ENCODE measurements at places on chromosomes 16 and 17.

DNA sequence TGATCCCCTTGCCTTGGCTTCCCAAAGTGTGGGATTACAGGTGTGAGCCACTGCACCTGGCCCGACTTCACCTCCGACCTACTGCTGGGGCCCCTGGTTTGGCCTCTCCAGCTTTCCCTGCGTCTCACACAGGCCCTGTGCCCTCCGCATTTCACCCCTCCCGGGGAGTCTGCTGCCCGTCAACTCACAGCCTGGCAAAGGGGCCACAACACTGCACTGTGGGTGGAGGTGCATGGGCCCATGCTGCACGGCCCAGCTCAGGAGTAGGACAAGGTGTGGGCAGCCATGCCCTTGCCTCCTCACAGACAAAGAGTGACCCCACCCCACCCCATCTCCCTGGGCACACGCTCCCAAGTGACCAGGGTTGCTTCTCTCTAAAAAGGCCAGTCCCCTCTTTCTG is 12.6 kb upstream of the TBX2 start:
- DNase-seq, result no peak

DNA sequence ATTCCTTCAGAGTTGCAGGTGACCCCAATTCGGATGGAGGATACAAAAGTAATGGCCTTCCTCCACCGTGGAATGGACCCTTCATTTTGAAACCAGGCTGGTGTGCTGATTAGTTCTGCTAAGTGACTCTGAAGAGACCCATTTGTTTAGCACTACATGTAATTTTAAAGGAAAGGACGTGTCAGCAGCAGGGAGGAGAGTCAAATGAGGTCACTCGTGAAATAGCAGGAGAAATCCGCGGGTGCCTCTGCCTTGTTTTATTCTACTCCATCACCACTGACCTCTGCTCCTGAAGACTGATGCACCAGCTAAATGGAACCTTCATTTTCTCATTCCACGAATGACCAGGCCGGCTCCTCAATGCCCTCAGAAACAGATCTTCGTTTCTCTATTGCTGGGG is 589.2 kb downstream of the CDH11 start:
- DNase-seq, result no peak

- no peak for DNase-seq
Measured at GRCh38 chr17:28763137-28763799, 19.5 kb downstream of the TRAF4 start.

DNA sequence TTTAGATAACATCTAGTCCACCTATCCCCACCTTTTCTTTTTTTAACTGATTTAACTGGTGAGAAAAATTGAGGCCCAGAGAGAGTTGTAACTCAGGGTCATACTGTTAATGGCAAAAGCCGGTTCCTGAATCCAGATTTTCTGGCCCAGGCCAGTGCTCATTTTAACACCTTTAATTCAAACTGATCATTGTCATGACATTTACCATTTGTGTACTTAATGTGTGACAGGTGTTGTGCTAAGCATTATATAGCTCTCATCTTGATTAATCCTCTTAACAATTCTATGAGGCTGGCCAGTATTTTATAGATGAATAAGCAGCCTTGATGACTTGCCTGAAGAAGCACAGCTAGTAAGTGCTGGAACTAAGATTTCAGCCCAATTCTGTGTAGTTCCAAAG is 14.4 kb downstream of the RHOT1 start:
- no peak for DNase-seq

DNA sequence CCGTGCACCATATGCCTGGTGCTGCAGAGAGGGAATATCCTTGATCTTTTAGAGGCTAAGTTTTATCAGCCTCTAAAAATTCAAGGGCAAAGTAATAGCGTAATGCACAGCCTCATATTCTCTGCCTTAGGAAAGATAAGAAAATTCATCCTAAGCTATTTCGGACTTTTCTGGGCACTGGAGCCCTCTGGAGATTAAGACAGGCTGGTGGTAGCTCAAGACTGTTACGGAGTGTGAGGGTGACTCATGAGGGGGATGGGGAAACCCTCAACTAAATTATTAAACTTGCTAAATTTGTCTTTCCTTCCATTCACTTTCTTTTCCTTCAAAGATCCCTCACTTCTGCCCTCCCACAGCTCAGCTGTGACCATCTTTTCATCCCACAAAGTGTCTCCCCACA is 73.3 kb downstream of the RPH3AL start:
- no peak for DNase-seq

- no peak for DNase-seq
Measured at GRCh38 chr17:2911755-2912111, 115.5 kb downstream of the RAP1GAP2 start.

DNA sequence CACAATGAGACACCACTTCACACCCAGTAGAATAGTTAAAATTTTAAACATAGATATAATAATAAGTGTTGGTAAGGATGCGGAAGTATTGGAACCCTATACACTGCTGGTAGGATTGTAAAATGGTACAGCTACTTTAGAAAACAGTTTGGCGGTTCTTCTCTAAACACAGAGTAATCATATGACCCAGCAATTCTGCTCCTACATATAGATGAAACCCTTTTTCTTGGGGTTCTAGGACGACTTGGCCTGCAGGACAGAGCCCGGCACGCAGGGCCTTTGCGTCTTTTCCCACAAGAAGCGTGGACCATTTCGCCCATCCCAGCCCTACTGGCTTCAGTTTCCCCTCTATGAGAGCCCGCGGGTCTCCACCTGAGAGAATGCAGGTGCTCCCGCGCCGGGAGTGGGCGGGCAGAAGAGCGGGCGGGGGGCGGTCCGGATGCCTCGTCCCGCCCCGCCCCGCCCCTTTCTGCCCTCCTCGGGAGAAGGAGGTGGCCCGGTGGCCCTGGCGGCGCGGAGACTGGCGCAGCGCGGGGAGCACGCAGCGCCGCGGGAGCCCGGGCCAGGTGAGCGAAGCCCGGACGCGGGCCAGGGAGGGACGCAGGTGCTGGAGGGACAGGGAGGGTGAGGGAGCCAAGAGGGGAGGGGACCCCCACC is at the start of gene SDR42E2:
TSS of gene SDR42E2 (plus strand) at position 508 of the 657 bp plus-strand sequence. CDS start 3,077 bp downstream, outside the sequence.
- peak; percentile 43 for DNase-seq

- no peak for DNase-seq
Measured at GRCh38 chr17:42924891-42925290, 24.3 kb downstream of the G6PC1 start.

- no peak for DNase-seq
Measured at GRCh38 chr17:48187872-48188608, 80.5 kb downstream of the SNX11 start.

- no peak for DNase-seq
Measured at GRCh38 chr17:17782523-17783115, 54.2 kb downstream of the SREBF1 start.

DNA sequence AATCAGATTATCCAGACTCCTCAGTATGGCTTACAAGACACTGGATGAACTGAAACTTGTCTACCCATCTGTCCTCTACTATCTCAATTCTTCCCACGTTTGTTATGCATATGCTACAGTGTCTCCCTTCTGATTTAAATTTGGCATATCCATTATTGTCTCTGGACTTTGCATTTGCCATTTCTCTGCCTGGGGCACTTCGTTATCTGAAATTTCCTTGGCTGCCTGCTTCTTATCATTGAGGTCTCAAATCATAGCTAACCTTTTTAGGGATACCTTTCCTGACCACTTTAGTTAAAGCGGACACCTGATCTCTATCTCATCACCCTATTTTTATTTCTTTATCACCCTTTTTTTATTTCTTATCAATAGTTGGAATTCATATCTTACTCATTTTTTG is 853.4 kb downstream of the KCNJ2 start:
- no peak for DNase-seq

GRCh38 chr16:12340151-12340733 is 363.7 kb downstream of the SNX29 start:
- DNase-seq, result peak; percentile 40

- DNase-seq, result no peak
Measured at GRCh38 chr17:50469671-50470305, 1.1 kb upstream of the CHAD start.

GRCh38 chr16:78122774-78123315 is 23.4 kb downstream of the WWOX start:
- peak; percentile 59 for DNase-seq

DNA sequence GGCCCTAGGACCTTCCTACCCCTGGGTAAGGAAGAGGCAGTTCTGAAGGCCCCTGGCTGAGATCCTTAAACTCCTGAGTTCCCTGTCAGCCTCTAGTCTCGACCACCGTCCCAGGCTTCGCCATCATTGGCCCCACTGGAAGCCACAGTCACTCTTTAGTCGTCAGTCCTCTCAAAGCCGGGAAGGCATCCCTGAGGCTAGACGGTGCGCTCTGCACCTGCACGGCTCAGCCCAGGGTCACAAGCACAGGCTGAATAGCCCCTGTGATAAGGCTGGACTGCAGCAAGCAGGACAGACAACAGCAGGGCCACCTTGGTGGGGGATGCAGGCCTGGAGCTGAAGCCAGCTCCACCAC is 3.3 kb upstream of the HEXIM1 start:
- no peak for DNase-seq

All from epithelial cell of esophagus (primary cell).